ENCODE measurements at places on chromosomes 16 and 17.

DNA sequence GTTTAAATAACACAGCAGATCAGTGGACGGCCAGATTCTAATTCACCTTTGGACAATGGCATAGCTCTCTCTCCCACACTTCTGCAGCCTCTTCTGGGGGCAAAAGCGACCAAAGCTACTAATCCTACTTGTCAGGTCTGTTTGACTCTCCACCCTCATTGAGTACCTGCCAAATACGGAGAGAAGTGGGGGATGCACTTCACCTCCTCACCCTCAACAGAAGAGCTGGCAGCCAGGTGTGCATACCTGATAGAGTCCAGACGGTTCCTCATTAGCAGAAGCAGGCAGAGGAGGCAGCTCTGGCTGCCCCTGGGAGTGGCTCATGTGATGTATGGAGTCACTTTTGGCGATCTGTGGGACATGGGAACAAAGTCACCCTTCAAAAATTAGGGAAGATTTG, 4.9 kb downstream of the DNAH3 start:
- DNase-seq: no peak

DNA sequence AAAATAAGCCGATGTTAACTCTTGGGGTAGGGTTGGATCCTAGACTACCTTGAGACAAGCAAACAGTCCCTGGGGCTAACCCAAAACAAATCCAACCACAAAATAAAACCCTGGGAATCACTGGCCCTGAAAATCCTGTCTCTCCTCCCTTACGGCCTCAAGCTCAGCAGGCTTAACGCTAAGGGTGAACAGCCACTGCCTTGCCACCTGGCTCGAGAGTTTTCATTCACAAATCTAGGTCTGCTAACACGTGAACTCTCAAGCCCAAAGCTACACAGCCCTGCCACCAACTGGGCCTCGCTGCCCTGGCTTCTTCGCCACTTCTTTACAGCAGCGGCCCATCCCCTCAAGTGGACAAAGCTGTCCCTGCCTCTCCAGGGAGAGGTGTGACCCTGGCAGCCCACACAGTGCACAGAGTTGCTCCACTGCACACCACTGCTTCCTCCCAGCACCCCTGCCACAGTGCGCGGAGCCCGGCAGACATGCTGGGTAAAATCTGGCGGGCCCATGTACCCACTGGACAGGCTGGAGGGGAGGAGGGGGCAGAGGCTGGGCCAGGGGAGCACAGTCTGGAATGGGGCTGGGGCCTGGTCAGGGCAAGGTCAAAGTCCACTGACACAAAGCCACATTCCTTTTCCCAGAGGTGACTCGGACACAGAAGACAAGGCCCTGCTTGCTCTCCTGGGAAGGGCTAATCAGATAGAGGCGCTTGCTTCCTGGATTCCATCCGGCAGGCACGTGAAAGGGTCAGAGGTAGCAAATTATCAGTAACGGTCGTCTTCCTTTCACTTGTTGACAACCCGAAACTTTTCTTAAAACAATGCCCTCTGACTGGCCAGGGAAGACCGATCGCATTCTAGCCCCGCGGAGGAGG, 996 bp downstream of the PCYT2 start:
- DNase-seq: no peak

GRCh38 chr16:79286646-79287423, 313.7 kb downstream of the MAF start:
- DNase-seq: no peak

GRCh38 chr16:57577691-57578224, 35.3 kb downstream of the ADGRG5 start:
- no peak for DNase-seq

DNA sequence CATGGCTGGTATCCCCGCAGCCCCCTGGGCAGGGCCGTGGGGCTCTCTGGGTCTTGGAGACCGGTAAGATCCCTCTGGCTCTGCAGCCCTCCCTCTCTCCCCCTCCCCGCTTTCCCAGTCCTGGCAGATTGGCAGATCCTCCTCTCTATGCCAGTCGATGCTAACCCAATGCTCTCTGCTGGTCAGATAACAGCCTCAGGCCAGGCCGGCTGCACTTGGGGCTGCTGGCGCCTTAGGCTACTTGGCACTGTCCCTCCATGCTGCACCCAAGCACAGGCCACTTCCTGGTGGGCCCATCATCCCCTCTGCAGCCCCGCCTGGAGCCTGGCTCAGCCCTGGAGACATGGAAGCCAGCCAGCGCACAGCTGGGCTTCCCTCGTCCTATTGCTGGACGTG, 81.7 kb downstream of the RTN4RL1 start:
- DNase-seq: no peak

DNA sequence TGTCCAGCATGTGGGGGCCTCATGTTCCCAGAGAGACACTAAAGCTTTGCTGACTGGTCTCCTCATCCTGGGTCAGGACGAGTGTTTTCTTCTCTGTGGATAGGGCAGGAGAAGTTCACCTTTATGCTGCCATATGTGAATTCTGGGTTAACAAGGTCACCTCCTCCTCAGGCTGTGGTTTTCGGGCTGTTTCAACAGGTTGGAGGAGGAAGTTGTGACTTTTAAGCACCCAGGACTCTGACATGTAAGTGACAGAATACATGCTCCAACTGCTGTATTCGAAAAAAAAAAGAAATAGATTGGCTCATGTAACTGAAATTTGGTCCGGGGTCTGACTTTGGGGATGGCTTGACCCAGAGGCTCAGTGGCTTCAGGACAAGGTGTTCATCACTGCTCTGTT, 54.2 kb downstream of the SNX20 start:
- no peak for DNase-seq

DNA sequence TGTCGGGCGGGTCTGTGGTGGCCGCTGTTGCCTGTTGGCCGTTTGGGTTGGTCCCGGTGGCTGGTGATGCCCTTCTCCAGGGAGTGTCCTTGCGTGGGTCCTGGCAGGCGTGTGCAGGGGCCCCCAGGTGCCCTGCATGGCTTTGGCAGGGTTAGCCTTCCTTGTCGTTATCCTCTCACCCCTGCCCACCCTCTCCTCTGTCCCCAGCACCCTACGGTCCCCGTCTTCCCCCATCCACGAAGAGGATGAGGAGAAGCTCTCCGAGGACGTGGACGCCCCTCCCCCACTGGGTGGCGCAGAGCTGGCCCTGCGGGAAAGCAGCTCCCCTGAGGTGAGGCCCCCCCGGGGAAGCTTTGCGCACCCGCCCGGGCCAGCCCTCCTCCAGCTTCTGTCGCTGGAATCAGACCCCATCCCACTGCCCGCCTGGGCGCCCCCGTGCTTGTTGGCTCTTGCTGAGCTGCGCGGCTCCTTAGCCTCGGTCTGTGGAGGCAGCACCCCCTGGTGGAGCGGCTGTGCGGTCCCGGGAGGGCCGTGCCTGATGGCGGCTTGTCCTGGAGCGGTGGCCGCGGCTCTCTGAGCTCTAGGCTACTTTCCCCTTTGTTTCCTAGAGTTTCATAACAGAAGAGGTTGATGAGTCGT, 10.6 kb upstream of the NUDT16L1 start:
- DNase-seq: no peak

DNA sequence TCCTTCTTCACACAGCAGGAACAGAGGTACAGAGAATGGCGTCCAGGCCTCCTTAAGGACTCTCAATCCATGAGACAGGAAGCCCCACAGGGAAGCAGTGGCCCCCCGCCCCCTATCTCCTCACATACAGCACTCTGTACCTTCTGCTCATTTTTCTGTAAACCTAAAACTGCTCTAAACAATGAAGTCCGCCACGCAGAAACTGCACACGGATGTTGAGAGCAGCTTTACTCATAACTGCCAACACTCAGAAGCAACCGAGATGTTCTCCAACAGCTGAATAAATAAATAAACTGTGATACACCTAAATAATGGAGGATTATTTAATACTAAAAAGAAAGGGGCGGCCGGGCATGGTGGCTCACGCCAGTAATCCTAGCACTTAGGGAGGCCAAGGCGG, 9.9 kb downstream of the TBC1D16 start:
- DNase-seq: no peak

Measured in activated naive CD4-positive, alpha-beta T cell (primary cell).